ENCODE measurements at places on chromosomes 7 and 10.

DNA sequence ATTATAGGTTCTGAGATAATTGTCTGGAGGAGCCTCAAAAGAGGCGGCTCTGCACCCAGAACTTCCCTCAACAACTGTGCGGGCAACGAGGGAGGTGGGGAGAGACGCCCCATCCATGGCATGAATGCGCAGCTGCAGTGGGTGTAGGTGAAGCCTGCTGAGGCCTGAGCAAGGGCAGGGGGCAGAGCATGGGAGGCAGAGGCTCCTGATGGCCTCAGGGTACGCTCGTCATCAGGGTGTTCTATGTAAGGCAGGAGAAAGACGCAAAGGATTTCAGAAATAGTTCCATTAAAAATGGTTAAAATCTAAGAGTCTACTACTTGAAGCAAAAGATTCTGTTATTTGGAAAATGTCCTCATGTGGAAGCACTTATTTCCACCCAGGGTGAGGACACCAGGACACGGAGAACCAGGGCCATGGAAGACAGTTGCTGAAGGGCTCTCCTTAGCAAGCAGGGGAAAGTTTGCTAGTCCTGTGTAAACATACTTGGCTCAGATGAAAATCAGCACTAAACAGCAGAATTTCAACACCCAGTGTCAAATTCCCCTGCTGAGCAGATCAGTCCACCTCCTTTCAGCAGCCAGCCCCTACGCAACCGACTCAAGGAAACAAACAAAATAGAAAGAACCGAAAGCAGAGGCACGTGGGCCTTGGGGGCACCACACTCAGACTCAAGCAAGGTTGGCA lies 18.9 kb downstream of the INSIG1 start:
- DNase-seq, result no peak

DNA sequence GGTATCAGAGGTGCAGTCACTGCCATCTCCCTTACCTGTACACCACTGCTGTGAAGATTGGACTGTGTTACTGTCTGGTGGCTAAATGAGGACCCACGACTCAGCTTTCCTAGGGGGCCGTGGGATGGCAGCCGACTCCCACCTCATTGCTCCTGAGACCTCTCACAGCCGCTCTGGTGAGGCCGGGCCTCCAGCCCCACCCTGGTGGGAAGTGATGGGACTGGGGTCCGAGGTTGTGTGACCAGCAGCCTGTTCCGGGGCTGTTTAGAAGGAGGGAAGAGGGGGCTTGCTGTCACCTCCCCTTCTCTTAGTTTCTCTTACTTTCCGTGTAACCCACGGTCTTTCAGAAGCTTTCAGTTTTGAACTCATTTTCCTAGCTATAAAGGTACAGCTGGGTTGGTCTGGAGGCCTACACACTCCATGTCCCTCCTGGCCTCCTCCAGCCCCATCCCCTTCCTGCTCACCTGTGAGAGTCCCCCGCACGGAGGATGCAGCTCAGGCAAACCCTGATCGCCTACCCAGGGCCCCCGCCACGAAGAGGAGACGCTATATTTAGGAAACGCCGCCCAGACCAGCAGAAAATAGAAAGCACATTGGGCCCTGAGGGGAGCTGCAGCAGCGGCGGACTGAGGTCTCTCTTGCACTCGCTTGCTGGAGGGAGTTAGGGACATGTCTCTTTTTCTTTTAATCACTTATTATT lies 4.6 kb downstream of the EMX2 start:
- DNase-seq, result no peak

- DNase-seq, result no peak
Observed at GRCh38 chr7:23249486-23249885, 2.9 kb downstream of the GPNMB start.

- DNase-seq, result no peak
Observed at GRCh38 chr7:46603296-46603752, 682.3 kb upstream of the IGFBP3 start.

DNA sequence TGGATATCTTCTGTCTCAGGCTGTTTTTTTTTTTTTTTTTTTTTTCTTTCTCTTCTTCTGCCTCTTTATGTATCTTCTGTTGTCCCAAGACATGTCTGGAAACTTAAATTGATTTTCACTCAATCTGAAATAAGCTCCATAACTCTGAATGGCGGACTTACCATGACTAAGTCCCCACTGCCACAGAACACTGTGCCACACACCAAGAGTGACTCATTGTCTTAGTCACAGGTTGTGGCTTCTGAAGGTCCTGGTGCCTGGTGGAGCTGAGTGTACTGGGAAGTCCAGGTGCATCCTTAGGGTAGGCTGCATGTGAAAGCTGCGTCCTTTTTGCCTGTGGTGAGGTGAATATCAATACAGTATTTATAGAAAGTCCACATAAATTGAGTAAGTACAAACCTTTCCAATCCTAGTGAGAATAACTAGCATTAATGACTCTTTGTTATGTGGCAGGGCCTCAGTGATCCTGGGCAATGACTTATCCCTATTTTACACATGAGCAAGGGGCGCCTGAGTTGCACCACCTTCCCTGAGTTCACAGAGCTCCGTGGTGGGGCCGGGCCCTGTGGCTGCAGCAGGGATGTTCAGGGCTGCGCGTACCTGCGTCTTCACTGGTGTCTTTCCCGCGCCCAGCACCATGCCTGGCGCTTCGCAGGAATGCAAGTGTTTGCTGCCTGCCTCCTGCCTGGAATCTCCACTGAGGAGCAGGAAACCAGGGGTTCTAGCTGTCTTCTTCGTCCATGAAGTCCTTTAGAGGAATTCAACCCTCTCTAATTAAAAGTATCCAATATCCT lies 4.3 kb downstream of the PFKP start:
- DNase-seq, result no peak

Measured in stimulated activated CD8-positive, alpha-beta memory T cell treated with anti-CD3 and anti-CD28 coated beads, Interleukin-2, amount 100 ng/mL, for 1 hour (primary cell).